MG63 (cell line): ENCODE measurements at places on chromosomes 5 and 9.

- peak; percentile 65 for DNase-seq
Measured at GRCh38 chr9:129058965-129059795, 21.7 kb upstream of the DOLPP1 start.

DNA sequence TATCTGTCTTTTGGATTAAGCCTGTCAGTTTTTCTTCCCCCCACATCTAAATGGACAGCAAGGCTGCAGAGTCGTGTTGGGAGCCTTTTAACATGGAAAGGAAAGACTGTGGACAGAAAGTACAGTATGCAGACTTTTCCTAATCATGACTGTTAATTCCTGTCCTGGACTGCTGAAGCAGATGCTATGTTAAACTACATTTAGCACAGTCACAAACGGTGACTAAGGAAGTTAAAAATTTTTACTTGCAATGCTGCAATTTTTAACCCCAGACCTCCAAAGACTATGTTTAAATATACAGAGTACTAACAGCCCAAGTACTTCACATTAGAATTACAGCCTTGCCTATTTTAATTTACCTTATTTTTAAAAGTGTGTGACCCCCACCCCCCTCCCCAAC lies 51.8 kb downstream of the ELAVL2 start:
- DNase-seq, result no peak

DNA sequence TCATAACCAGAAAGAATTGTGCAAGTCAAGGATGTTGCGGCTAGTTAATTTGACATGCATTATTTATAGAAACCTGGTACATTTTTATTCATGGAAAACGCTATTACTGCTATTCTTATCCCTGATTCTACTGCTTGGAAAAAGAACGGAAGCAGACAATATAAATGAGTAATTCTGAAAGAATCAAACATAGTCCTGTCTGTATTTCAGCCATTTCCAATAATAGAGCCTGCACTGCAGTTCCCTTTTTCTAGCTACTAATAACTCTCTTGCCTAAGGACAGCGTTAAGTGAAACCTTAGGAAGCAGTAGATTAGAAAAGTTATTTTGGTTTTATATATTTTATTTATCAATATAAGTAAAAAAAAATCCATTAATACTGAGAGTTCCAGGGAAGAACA lies 414.9 kb downstream of the CYLC2 start:
- no peak for DNase-seq

- DNase-seq, result no peak
Measured at GRCh38 chr5:73234204-73234555, 61.2 kb downstream of the TMEM174 start.

GRCh38 chr5:80569086-80569960 lies 757 bp downstream of the ANKRD34B start:
- DNase-seq, result peak; percentile 5

DNA sequence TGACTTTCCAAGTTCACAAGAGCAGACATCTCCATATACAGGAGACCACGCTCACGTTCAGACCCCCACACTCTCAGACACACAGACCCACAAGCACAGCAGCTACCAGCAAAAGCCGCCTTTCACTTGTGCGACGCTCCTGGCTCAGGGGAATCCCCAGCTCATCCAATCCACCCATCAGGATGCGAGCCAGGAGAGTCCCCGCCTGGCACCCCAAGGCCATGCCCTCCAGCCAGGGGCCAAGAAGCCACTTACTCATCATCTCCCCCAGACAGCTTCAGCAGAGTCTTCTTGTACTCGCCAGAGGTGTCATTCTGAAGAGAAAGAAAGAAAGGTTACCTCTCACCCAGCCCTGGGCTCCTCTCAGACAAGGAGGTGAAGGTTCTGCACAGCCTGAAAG lies 29.7 kb downstream of the ANXA6 start:
- no peak for DNase-seq

DNA sequence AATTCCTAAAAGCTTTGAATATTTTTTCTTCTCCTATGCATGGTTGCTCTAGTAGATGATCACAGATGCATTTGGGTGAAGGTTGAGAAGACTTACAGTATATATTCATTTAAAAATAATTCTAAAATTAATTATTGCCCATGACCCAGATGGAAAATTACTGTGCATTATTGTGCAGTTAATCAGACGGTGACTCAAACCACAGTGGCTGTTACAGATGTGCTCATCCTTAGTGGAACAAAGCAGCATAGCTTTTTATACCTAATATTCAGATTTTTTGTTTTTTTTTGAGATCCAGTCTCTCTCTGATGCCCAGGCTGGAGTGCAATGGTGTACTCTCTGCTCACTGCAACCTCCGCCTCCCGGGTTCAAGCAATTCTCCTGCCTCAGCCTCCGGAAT lies 10.7 kb downstream of the OR2V1 start:
- no peak for DNase-seq

DNA sequence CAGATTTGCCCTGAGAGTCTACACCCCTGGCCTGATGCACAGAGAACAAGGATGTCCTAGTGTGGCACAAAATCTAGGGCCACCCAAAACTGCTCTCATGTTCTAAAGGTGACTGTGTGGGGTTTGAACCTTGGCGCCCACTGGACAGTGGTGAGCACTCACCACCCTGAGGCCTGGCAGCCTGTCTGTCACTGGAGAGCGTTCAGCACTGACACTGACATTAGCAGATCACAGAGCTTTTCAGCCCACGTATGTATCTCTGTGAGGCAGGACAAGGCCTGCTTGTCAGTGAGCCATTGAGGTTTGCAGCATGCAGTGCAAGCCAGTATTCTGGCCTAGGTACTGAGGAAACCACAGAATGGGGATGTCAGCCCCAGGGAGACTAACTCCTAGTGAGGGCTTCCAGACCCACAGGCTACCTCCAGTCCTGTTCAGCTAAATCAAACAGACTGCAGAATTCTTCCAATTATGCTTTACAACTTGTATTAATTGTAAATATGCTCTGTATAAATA lies 38.9 kb upstream of the SLC2A8 start:
- DNase-seq, result no peak

DNA sequence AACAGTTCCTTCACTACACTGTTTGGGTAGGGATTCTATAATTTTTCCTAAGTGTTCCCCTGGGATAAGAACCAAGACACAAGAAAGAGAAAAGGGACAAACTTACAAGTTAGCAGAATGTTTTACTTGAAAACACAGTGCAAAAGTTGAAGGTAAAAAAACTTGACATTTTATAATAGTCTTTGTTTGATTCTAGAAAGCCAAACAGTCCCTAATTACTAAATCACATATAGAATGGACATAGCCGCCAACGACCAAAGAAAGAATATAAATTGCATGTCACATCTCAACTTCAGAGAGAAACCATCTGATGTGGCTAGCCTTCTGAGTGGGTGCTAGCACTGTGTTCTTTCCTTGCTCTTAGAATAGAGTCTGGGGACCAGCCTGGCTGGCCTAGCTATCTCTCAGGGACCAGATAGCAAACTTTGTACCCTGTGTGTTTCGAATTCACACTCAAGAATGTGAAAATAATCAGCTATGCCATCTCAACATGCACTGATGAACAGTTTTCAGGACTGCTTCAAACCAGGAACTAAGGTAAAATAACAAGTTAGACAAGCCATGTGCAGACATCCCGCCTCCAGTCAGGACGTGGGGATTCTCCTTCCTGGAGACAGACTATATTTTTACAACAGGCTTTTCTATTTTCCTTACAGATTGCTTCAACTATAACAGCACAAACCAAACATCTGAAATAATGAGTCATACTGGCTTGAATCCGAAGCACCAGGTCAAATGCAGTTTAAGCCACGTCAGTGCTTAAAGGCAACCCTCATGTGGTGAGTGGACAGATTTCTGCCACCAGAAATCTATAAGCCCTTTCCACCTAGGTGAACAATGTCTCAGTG lies 53.7 kb downstream of the LHFPL2 start:
- peak; percentile 76 for DNase-seq

GRCh38 chr5:120567921-120568320 lies 103.8 kb downstream of the PRR16 start:
- DNase-seq, result no peak
